ENCODE measurements at places on chromosomes 1 and 21.

DNA sequence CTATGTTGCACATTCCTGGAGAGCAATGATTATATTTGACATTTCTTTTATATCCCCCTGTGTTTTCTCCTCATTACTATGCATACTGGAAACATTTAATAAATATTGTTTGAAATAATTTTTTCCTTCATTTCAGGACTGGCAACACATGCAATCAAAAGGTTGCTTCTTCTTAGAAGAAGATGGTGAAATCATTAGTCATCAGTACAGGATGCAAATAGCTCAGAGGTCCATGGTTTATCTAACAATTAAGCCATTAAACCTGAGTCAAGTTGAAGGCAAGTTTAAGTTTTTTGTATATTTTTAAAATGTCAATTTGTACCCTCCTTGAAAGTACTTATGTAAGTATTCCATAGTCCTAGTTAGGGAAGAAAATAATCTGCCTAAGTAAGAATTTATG lies 22.5 kb downstream of the EFCAB7 start:
- no peak for DNase-seq

DNA sequence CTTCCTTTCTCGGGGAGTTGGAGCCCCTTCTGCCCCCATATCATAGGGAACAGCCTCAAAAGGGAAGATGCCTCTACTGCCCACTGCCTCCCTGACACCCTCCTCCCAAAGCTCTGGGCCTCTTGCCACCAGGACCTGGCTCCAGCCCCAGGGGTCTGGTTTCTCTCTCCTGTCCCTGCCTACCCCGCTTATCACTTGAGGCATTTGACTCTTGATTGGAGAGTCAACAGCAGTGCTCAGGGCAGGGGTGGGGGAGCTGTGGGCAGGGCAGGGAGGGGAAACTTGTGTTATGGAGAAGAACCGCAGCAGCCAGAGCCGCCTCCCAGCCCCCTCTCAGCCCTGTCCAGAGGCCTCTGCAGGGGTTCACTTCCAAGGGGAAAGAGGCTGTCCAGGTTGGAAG lies 573 bp downstream of the TRIM63 start:
- DNase-seq: no peak

- no peak for DNase-seq
Measured at GRCh38 chr21:38440746-38441145, 57.5 kb downstream of the ERG start.

DNA sequence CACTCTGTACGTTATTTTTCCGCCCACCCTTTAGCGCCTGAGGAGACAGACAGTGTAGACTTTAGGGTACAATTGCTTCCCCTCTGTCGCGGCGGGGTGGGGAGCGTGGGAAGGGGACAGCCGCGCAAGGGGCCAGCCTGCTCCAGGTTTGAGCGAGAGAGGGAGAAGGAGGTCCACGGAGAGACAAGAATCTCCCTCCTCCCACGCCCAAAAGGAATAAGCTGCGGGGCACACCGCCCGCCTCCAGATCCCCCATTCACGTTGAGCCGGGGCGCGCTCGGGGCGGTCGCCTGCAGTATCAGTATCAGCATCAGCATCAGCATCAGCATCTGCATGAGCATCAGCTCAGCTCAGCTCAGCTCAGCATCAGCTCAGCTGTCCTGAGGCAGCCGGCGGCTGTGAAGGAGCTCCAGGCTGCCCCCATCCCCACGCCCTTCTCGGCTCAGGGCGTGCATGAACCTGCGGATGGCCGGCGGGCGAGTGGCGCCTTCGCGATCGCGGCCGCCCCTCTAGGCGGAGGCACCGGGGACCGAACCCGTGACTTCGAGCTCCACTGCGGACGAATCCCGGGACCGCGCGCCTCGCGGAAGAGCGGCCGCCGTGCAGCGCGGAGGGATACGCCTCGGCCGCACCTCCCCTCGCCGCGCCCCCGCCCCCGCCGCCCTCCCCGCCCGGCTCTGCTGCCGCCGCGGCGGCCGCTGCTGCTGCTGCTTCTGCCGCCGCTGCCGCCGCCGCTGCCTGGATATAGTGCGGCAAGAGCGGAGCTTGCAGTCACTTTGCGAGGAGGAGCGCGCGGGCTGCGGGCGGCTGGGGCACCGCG lies at the start of gene NCAM2:
NCAM2 (plus strand) TSS at position 774 of the 820 bp plus-strand sequence.
- peak; percentile 82 for DNase-seq

GRCh38 chr21:14358775-14359174 lies 24.2 kb downstream of the HSPA13 start:
- DNase-seq: no peak

DNA sequence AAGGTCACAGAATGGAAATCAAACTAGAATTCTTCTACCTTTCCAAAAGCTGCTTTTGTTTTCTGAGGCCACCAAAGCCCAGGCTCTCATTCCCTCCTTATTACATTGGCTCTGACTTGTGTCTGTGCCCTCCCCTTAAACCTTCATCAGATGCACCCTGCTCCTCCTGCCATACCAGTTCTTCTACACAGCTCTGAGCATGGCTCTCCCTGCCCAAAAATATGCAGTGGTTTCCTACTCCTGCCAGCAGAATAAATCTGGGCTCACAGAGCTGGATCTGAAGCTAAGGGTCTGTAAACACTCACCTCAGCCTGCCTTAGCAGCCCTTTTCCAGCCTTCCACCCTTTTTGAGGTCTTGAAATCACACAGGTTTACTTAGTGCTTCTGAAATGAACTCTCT lies 55.0 kb downstream of the TTC3 start:
- no peak for DNase-seq

DNA sequence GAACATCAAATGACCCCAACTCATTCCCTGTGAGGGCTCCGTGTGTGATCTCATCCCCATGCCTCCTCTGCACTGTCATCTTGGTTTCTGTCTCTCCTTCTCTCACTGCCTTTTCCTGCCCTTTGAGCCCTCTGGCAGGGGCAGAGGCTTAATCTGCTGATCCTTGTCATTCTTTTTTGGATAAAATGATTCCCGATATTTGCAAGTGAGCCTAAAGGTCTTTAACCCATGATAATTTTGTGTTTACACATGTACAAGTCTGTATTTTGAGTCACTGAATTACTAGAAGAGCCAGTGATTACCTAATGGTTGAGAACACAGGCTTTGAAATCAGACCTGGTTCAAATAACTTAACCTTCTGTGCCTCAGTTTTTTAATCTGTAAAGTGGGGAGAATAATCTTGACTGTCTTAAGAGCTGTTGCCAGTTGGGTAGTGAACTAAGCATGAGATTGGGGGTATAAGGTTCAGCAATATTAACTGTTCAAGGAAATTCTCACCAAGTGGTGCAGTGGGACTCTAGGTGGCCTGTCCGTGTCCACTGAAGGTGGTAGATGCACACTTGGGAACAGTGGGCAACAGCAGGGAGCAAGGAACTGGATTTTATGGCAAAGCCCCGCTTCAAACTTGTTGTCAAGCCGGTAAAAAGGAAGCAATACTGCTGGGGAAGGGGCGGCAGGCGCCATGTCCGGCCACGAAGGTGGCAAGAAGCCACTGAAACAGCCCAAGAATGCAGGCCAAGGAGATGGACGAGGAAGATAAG lies 1.6 kb downstream of the ECHDC2 start:
- DNase-seq: no peak

DNA sequence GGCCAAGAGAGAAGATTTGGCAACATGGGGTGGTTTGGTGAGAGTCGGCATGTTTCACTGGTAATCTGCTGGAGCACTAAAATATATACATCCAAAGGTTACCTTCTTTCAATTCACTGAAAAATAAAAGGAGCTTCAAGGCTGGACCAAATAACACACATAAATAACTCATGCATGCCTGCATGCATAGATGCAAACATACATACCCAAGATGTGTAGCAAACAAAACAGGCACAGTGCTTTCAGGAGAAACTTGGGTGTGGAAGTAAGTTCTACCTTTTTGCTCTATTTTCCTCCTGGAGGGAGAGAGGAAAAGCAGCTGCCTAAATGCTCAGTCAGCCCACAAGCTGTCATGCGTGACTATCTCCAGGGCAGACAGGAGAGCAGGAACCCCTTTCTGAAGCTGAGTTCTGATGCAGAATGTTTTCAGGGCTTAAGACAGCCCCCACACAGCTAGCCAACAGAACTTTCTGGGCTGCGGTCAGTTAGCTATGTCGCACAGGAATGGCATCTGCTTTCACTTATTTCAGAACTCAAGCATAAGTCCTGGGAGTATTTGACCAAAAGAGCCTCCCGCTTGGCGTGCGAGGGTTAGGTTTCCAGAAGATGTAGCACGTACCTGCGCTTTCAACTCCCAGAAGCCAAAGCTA lies 166.2 kb downstream of the TOMM20 start:
- DNase-seq: no peak

- DNase-seq: no peak
Measured at GRCh38 chr1:102628109-102628613, 480.2 kb downstream of the COL11A1 start.

DNA sequence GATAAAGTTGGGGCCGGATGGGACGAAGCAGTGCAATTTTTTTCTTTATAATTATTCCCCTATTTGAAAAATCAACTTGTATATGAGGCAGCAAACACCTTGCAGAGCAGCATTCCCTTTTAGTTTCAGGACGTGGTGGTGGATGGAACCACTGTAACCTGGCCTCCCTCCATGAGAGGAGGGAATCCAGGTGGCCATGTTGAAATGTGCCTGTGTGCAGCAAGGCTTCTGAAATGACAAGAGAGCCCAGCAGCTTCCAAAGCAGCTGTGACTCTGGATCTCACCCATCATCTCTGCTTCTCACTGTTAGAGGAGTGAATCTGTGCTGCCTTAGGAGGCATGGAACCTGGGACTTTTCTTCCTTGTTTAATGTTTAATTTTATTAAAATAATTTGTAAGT lies 42.3 kb downstream of the NFIA start:
- DNase-seq: no peak

DNA sequence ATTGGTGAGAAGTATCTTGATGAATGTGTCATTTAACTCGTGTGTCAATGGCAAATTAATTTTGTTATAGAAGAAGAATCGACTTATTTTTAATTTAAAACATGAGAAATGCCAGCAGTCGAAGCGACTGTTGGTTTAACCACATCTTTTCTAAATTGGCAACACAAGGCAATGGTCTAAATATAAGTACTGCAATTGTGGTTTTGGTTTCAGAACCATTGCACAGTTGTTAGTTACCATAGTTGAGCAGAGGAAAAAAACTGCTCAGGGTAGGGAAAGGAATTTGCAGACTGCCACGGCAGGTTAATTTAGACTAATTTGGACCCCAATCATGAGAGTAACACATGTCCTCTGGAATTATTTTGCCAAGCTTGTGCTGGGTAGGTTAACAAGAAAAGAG lies 185.6 kb upstream of the RUNX1 start:
- DNase-seq: no peak

DNA sequence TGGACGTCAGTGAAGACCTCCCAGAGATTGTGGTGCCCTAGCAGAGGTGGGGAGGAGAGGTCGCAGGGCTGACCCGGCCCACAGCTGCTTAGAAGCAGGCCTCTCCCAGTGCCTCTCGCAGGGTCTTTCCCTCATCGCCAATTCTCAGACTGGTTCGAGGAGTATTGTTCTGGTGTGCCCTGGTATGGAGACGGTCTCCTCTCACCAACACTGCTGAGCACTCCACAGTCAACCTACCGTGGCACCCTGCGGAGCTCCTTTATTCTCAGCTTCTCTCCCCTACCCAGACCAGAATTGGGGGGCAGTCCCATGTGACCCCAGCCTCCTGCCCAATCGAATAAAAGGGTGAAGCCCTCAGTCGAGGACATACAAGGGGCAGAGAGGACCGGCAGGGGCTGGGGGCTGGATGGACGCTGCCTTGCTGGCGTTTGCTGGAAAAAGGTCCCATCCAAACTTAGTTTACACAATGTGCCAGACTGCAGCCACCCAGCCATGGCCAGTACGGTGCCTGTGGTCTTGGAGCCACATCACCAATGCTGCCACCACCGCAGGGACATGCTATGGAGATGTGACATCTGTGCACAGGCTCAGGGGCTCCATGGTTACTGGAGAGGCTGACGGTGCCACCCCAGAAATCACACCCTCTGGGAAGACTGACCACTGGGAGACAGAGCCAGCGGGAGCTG lies 80.8 kb downstream of the STUM start:
- no peak for DNase-seq

DNA sequence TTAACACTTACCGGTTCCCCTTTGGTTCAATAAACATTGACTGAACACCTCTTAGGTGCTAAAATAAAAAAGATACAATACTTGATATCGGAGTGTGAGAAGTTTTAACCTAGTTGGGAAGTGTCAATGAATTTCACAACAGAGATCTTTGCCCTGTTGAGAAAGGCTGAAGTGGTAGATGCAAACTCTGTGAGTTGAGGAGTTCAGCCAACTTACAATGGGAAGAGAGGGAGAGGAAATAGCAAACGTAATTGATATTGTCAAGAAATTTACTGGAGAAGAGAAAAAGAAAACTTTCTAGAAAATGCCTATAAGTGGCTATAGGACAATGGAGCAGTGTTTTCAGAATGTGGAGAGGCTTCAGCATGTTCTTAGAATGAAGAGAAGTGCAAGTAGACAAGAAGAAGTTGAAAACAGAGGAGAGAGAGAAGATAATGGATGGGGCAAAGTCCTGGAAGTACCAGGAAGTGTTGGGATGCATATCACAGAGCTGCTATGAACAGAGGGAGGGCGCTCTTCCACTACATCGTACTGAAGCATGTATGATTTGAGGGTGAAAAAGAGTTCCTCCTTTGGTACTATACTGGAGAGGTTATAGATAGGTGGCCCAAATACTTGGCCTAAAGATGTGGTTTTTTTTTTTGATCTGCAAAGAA lies 48.9 kb downstream of the MEF2D start:
- DNase-seq: no peak

DNA sequence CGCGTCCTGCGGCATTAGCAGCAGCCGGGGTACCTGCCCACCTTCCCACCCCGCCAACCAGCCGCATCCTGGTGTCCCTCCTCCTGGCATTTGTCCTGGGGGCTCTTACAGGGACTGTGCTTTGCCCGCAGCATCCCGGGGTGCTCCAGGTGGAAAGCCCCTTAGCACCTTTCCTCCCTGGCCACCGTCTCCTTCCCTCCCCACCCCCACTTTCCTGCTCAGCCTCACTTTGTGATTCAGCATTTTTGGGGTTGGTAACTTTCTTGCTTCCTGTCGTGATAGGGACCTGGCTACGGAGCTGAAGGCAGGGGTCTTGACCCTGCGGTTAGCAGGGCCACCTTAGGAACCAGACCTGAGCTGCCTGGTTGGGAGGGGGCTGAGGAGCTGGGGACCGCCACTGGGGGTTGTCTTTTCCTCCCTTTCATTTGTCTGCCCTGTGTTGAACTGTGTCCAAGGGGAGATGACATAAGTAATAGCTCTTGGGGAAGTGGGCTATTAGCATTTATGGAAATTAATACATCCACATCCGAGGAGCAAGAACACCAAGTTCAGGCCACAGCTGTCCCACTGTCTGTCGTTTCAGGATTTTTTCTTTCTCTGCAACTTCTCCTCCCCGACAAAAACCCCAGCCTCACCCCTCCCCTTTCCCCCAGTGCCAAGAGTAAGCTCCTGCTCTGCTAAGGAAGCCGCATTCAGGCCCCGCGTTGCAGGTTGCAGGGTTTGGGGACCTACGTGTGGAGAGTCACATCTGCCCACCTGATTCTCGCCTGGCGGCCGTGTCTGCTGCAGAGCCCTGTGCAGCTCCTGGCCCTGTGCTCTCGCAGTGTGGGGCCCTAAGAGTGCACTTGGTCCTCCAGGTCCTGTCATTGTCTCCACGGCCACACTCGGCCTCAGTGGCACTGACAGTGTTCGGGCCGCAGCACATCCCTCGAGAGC lies 1.6 kb upstream of the NPHP4 start:
- DNase-seq: no peak
